ENCODE measurements at places on chromosomes 5 and 9.

DNA sequence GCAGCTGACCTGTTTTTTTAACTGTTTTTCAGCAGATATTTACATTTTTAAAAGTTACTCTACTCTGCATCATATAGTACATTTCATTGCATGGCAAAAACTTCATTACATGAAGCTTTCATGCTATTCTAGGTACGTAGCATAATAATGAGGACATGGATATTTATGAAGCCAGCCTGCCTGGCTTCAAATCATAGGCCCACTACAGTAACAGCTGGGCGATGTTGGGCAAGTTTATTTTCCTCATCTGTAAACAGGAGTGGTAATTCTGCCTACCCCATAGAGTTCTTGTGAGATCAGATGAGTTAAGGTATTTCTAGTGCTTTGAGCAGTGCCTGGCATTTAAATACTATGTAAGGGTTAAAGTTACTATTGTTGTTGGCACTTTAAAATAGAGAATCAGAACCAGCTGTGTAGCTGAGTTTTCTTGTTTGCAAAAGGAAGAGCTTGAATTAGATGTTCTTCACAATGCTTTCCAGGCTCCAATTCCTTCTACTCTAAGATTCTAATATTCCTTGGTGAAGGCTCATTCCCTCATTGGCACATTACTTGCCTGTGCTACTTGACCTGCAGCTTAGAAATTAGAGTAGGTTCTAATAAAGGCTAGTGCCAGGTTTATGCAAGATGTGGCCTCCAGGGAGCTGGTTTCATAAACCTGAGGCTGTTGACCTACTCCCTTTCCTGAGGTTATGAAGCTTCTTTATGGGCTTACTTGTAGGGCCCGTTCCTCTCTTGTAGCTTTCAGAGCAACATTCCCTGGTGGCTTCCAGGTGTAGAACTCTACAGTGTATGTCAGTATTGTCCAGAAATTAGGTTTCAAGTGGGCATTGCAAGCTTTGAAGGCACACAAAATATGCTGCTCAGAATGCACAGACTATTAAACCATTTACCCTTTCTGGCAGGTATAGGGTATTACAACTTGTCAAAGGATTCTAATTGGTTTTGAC lies 14.5 kb downstream of the ANP32B start:
- no peak for DNase-seq

- DNase-seq = no peak
Measured at GRCh38 chr9:101601904-101602765, 7.4 kb upstream of the PPP3R2 start.

GRCh38 chr9:32579706-32580331 lies 6.9 kb upstream of the NDUFB6 start:
- DNase-seq = peak; percentile 71

DNA sequence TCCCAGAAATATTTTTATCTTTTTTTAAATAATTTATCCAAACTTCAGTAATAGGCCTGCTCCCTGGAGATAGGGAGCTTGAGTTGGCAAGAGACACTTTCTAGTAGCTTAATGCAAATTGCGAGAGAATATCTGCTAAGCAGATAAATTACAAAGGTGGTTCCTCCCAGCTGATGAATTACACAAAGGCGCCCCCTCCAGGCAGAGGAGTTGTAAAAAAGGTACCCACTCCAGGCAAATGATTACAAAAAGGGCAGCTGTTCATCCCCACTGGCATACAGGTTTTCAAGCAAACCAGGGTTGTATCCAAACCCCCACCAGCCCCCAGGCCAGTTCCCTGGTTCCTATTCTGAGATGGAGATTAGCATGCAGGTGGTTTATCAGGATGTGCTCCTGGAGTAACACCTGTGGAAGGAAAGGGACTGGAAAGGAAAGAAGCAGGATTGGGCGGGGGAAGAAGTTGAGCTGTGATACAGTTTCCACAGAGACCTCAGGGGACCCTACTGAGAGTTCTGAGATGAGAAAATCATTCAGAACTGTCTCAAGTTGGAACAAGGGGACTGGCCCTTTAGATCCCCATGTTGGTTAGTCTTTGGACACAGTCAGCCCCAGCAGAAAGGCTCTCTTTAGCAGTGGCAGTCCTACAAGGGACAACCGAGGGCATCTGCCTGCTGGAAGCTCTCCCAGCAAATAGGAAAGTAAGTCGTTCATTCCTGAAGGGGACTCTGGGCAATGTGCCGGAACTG lies 25.5 kb downstream of the ESM1 start:
- DNase-seq = no peak

DNA sequence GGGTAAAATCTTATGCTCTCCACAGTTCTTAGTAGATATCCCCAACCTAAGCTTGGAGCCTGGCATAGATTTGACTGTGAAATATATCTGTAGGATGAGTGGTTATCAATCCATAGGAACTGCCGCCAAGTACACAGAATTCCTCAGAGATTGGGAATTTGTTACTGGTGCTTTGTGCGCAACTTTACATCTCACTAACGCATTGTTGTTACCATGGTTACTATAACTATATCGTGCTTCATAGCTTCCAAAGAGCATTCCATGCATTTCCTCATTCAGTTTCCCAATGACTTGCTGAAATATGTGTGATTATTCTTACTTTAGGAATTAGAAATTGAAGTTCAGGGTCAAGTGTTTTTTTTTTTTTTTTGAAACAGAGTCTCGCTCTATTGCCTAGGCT lies 9.5 kb upstream of the GGTA1 start:
- DNase-seq = no peak

GRCh38 chr9:112137066-112137465 lies 38.0 kb downstream of the SUSD1 start:
- no peak for DNase-seq

- DNase-seq = no peak
Measured at GRCh38 chr9:108178318-108178717, 677.5 kb downstream of the ACTL7B start.

Measured in stimulated activated CD4-positive, alpha-beta T cell treated with anti-CD3 and anti-CD28 coated beads, Interleukin-1b, Interleukin-23, amount 100 ng/mL, for 1 hour (primary cell).